ENCODE measurements at places on chromosomes 4 and X.

GRCh38 chr4:4392501-4393183, 5.7 kb downstream of the NSG1 start:
- DNase-seq: no peak

DNA sequence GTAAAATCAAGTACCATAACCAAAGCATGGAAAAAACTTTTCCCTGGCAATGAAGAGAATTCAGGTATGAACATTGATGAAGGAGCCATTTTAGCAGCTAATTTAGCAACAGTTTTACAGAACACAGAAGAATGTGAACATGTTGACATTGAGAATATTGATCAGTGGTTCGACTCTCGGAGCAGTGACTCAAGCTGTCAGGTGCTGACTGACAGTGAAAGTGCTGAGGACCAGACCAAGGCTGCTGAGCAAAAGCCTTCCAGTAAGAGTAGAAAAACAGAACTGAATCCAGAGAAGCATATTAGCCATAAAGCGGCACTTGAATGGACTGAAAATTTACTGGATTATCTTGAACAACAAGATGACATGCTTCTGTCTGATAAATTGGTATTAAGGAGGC, 2.8 kb downstream of the TIGD2 start:
- DNase-seq: no peak

DNA sequence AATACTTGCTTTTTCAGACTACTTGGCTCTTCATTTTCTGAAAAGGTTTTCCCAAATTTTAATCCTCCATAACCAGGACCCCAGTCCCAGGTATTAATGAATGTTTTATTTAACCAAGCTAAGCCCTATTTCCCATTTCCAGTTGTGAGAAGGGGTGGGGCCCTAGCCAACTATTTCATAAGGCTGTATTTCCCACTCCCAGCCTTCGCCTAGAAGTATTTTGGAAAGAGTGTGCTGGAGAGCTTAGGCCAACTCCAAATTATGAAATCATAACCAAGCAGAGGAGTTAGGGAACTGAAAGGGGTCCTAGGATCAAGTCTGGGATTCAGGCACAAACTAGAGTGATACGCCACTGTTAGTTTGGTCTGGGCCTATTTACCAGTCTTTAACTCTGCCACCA, 148.4 kb upstream of the GPC4 start:
- DNase-seq: no peak

- no peak for DNase-seq
Measured at GRCh38 chr4:77500801-77501200, 104.8 kb upstream of the CXCL13 start.

- no peak for DNase-seq
Measured at GRCh38 chr4:40238700-40239548, 42.1 kb downstream of the RHOH start.

GRCh38 chr4:13611283-13611842, 16.2 kb downstream of the BOD1L1 start:
- no peak for DNase-seq

- DNase-seq: no peak
Measured at GRCh38 chr4:87017580-87018342, 83.0 kb downstream of the AFF1 start.

GRCh38 chr4:24704149-24704548, 91.2 kb upstream of the SOD3 start:
- DNase-seq: peak; percentile 74

GRCh38 chrX:129618997-129619396, 35.8 kb downstream of the APLN start:
- DNase-seq: no peak

GRCh38 chr4:56689201-56689969, 8.3 kb upstream of the HOPX start:
- DNase-seq: peak; percentile 25

DNA sequence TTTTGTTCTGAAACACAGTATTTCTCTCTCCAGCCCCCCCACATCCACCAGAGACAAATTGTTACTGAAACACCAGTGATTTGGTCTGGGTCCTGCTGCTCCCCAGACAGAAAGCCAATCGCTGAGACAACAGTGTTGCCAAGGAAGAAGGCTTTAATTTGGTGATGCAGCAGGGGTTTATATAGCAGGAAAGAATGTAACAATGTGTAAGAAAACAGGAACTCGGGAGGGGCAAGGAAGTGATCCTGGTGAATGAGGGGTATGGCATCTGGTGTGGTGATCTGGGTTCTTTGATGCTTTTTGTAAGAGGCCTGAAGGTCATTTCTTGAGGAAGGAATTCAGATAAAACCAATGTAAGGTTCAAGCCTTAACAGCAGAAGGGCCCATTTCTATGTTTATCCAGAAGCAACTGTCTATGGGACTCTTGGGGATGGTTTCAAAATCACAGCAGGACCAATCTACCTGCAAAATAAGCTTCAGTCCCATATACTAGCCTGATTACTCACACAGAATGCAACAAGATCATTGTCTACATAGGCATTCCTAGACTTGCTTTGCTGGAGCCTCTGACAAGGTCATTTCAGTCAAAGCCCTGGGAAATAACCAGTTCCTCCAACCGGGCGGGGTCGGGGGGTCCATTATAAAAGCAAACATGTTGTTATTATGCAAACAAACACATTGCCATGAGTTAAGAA, 445.2 kb upstream of the ZFP42 start:
- no peak for DNase-seq

GRCh38 chrX:65750674-65751469, 83.4 kb downstream of the MSN start:
- DNase-seq: no peak

GRCh38 chrX:118523920-118524319, 28.3 kb downstream of the DOCK11 start:
- no peak for DNase-seq

GRCh38 chr4:27702730-27703431, 842.2 kb downstream of the STIM2 start:
- DNase-seq: peak; percentile 41

DNA sequence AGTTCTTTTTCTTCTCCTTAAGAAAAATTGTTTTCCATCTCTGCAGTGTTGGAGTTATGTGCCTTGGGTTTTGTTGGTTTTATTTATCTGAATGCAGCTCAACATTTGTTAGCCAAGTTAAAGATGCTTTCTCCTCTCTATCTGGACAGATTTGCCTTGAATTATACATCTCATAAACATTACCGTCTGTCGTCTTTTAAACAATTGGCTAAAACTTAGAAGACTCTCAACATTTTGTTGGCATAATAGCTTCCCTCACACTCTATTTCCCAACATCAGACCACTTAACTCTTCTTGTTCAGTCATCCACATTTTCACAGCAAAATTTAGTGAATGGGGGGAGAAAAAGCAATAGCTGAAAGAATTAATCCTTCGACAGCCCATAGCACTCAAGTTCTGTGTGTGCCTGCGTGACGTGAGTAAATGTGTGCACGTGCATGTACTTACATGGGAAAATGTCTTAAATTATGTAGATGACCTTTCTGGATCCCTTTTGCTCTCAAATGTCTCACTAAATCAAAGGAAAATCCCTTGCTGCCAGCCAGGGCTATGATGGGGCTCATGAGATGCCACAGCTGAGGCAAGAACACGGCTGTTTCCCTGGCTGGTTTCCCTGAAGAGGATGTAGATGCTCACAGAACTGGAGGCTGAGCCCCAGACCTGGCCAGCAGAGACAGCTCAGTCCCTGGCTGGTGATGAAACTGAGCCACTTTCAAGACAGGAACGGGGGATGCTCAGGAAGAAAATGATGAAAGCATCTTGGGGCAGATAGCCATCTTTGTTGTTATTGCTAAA, 382.2 kb downstream of the FBXW7 start:
- no peak for DNase-seq

DNA sequence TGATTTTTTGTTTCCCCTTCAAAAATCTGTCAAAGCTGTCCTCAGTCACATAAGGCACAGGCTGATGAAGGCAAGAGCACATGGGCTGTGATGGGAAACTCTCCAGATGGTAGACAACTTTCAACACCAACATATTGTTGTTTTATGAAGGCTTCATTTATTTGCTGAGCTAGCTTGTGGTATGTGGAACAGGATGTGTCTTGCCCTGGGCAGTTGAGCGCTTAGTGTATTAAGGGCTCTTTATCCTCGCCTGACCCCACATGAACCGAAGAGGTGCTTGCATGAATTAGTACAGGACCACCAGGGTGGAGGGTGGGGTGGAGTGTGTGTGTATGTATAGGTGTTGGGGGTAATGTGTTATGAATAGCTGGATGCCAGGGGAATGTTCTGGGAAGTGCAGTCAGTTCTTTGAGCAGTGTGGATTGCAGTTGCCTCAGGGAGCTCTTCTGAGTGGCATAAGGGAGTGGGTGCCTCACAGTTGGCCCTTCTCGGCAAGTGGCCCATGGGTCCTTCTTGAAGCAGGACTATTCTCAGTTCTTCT, 103.1 kb downstream of the PHEX start:
- no peak for DNase-seq

GRCh38 chrX:111928456-111928855, 52.5 kb downstream of the TRPC5OS start:
- peak; percentile 58 for DNase-seq

DNA sequence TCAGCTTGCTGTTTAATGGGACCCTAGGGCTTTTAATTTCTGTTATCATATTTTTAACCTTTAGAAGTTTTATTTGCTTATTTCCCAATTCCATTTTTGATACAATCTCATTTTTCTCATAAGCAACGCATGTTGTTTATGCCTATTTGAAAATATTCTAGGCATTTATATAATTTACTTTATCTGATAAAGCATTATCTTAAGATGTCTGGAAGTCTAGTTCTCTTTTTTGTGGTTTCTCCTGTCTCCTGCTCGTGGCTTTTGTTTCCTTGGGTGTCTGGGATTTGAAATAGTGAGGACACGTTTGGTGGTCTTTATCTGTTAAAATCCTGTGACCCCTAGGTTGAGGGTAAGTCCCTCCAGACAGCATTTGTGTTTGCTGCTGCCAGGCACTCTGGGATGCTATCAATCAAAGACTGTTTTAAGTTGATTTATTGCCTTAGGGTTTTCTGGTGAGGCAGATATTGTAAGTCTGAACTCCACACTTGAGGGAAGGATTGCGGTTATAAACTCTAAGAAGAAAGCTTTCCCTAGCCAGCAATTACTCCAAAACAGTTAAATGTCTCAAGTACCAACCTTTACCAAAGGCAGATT, 208.0 kb downstream of the PRDM5 start:
- no peak for DNase-seq

DNA sequence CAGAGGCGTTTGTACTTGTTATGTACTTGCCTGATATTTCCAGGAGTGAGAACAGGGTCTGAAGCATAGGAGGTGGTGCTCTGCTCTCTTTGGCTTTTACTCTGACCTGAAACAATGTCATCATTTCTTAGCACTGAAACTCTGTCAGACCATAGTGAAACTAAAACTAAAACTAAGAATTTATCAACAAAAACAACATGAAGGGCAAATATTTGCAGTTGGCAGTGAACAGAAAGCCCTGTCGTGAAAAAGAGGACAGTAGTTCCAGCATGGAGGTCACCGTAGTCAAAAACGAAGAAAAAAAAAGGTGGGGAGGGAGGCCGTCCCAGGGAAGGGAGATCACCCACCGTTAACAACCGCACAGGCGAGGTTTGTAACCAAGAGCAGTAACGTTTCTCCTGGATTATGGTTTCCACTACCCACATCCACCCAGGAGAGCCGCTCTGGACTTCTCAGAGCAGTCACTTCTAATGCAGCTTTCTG, 97.5 kb downstream of the ANK2 start:
- no peak for DNase-seq

DNA sequence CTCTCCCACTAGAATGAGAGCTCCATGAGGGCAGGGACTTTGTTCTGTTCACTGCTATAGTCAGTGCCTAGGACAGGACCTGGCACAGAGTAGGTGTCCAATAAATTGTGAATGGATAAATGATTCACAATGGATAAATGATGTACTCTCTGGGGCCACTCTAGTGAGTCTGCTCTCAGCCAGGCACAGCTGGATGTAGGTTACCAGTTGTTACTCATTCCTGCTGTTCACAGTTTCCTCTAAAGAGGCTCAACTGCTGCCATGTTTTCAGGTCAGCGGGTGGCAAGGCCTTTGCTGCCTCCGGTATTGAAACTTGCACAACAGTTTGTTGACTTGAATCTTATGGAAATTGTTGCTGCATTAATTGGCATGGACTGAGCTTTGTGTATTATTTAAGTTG, 99.1 kb downstream of the NHSL2 start:
- DNase-seq: no peak

GRCh38 chrX:70979136-70979762, 48.4 kb upstream of the SLC7A3 start:
- DNase-seq: peak; percentile 50

- DNase-seq: no peak
Measured at GRCh38 chrX:74536832-74537371, 77.5 kb downstream of the RLIM start.

GRCh38 chr4:13559413-13559812, 15.1 kb upstream of the NKX3-2 start:
- no peak for DNase-seq

- DNase-seq: no peak
Measured at GRCh38 chr4:54308110-54308509, 79.0 kb downstream of the PDGFRA start.

- DNase-seq: no peak
Measured at GRCh38 chr4:24659241-24659961, 75.0 kb upstream of the DHX15 start.

GRCh38 chr4:47122592-47123291, 91.4 kb downstream of the GABRB1 start:
- DNase-seq: peak; percentile 79

DNA sequence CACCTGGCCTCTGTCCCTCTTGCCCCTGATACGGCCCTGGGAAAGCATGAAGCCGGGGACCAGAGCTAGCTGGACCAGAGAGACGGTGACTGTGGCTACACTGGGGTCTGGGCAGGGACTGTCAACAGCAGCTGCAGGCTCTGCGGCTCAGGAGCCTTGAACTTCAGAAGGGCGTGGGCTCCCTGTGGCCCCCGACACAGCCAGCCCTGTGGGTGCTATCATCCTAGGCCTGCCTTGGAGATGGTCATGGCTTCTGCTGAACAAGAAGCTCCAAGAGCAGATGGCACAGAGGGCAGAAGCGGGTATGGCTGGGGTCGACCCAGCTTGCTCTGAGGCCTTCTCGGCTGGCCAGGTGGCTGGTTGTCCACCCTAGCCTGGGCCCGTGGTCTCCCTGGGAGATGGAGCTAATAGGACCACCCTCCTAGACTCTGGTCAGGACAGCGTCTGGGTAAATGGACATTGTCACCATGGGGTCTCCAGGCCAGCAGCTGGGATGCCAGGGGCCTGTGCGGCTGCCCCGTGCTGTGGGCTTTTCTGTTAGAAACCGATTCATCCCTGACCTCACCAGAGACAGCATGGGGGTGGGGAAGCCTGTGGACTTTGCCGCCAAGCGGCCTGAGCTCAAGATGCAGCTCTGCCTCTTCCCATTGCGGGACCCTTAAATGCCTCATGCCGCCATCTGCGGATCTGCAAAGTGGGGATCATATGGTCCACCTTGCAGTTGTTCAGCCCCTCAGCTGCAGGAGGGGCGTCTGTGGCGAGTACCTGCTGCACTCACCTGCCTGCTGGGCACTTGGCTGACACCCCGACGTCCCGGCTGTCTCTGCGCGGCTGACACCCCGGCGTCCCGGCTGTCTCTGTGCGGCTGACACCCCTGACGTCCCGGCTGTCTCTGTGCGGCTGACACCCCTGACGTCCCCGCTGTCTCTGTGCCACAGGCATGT, 21.1 kb downstream of the CPZ start:
- DNase-seq: no peak

GRCh38 chrX:103953353-103953752, 9.1 kb upstream of the TMSB15B start:
- DNase-seq: no peak

- DNase-seq: no peak
Measured at GRCh38 chr4:56217343-56217890, 169.9 kb downstream of the AASDH start.
